ENCODE measurements at places on chromosomes 16 and 17.

GRCh38 chr17:62755141-62755851 lies 52.8 kb downstream of the MARCHF10 start:
- no peak for DNase-seq

DNA sequence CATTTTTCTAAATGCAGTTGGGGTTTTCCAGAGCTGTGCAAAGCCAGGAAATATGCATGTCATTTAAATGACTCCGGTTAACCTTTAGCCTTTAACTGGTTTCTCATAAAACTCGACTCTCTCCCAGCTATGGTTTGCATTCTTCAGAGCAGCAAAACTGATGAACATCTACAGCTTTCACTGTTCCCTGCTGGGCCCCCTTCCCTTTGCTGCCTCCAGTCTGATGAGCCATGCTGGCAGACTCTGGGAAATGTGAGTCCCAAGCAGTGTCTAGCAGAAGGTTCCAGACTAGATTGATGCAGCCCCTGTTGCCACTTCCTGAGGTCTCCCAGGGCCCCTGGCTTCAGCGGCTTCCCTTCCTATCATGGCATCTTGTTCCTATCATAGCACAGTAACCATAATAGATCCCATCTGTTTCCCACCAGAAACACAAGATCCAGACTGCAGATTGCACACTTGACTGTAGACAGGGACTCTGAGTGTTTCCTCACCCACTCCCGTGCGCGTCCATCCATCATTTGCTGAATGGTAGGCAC lies 135.4 kb downstream of the CLEC16A start:
- DNase-seq, result no peak

- no peak for DNase-seq
Observed at GRCh38 chr17:39962642-39963220, at the start of gene GSDMA. TSS of gene GSDMA (plus strand) at chr17:39963004. CDS start at chr17:39965688, 2,684 bp downstream.

DNA sequence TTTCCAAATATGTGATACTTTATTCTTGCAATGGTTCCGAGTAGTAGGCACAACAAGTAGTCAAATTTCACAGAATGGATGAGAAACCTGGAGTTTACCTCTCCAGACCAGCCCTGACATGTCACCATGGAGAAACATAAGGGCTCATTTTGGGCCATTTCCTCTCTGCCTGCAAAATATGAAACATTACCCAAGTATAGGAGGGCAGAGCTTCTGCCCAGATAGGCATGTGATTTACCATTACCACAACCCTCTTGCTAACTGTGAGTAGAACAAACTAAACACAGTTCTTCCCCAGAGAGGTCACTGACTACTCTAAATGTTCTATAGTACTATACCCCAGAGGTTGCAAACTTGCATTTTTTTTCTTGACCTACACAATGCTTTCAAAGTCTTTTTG lies 15.7 kb upstream of the KPNB1 start:
- no peak for DNase-seq

DNA sequence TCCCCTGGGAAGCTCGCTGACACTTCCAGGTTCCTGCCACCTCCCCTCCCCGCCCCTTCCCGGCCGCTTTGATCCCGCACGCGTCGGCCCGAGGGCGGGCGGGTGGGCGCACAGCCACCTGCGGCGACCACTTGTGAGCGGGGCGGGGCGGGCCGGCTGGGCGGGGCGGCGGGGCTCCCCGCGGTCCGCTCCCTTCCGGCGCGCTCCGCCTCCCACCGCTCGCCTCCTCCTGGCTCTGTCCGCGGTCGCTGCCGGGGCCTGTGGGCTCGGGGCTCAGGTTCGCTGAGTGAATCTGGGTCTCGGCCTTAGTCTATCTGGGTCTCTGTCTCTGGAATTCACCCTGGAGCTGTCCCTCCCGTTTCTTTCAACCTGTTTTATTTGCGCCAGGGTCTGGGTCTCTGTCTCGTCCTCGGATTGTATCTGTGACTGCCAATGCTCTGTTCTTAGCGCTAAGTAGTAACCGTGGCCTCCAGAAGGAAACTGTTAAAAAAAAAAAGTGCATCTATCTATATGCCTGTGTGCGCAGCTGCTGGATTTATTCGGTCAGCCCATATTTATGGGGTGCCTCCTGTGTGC lies 2.7 kb upstream of the HES7 start:
- DNase-seq, result no peak

DNA sequence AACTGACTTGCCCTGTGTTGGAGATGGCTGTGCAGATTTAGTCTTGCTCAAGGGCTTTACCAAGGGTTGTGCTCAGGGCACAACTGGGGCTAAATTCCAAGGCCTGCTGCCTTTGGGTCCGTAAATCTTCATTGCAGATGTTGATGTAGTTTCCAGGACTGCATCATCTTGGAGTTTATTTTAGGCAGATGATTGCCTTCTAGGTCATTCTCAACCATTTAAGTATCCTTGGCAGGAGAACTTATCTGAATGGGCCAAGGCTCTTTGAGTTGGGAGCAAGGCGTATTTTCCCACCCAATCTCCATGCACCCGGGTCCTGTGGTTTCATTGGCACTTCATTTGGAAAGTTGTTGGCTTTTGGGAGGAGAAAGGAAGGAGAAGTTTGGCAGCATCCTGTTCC lies 200.3 kb downstream of the MSI2 start:
- DNase-seq, result no peak

GRCh38 chr17:9973669-9974447 lies 68.8 kb upstream of the RCVRN start:
- DNase-seq, result no peak

Measured in nucleus accumbens (tissue), 56 donors.